ENCODE measurements at places on chromosomes 2 and 18. TPM values are rescaled to one million over a fixed set of nuclear protein-coding genes. Genes with fewer than 3 reads are reported as not detected.
A peak's percentile ranks its signal among the peaks of the same experiment; 100 is the strongest.

GRCh38 chr18:35267161-35267651 is 22.8 kb downstream of the ZSCAN30 start:
- DNase-seq = peak; percentile 71

DNA sequence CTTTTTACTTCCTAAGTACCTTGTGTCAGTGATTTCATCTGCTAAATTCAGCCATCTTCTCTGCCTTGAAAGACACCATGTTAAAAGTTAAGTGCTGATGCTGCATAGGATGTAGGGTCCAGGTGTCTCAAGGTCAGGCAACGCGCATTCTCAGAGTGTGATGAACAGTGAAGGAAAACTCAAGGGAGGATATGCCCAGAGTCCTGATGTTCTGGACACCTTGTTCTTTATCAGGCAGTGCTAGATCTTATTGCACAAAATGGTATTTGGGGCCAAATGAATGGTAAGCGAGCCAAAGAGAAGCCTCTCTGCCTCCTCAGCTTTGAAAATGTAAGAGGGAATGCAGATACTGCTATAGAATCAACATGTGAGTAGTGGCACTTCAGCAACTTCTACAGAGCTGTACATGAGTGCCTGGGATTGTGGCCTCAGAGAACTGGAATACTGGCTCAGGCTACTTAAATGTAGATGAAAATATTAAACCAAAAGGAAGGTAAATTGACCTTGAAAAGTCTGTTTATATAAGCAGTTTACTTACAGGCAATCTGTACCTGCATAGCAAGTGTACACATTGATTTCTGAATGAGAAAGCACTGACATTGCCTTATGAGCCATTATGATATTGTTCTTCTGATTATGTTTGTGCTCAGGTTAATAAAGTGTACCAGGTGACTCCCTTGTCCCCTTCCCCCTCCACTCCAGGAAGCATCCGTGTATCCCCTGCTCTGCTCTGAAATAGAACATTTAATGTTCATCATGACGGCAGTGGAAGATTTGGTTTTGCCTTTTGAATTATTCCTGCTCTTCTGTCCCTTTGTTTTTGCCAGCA is 86.7 kb upstream of the RANBP2 start:
- no peak for DNase-seq

GRCh38 chr2:151518802-151519201 is 109.1 kb downstream of the RIF1 start:
- no peak for DNase-seq

GRCh38 chr2:205682239-205682970 is at the start of gene NRP2:
NRP2 (plus strand) TSS chr2:205682501; CDS start chr2:205683291, 790 bp downstream.
- peak; percentile 90 for DNase-seq

GRCh38 chr2:165529130-165529529 is 59.6 kb downstream of the CSRNP3 start:
- no peak for DNase-seq

DNA sequence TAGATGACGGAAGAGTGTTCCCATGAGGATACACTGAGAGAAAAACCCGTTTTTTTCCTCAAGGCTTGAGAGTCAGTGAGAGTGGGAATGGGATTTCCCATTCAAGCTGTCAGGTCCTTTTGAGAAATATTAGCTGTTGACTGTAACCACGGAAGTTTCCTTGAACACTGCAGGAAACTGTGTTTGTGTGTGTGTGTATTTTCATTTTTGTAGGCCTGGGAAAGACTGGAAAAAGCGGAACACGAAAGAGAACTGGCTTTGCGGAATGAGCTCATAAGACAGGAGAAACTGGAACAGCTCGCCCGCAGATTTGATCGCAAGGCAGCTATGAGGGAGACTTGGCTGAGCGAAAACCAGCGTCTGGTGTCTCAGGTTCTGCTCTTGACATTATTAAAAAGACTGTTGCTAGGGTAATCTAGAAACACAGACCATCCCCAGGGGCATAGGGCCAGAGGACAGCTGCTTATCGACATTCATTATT is 98.8 kb upstream of the EML6 start:
- no peak for DNase-seq

GRCh38 chr18:49725809-49726674 is 87.3 kb downstream of the ACAA2 start:
- peak; percentile 45 for DNase-seq

DNA sequence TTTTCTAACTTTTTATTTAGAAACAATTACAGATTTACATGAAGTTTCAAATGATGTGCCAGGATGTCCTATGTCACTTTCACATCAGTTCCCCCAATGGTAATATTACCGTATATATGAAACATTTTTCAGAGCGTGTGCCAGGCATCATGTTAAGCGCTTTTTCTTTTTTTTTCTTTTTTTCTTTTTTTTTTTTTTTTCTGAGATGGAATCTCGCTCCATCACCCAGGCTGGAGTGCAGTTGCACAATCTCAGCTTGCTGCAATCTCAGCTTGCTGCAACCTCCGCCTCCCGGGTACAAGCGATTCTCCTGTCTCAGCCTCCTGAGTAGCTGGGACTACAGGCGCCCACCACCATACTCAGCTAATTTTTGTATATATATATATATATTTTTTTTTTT is 5.6 kb upstream of the PPP4R1 start:
- DNase-seq = no peak

- DNase-seq = no peak
These were observed 109.2 kb downstream of the NOL4 start for GRCh38 chr18:34115409-34116081.

DNA sequence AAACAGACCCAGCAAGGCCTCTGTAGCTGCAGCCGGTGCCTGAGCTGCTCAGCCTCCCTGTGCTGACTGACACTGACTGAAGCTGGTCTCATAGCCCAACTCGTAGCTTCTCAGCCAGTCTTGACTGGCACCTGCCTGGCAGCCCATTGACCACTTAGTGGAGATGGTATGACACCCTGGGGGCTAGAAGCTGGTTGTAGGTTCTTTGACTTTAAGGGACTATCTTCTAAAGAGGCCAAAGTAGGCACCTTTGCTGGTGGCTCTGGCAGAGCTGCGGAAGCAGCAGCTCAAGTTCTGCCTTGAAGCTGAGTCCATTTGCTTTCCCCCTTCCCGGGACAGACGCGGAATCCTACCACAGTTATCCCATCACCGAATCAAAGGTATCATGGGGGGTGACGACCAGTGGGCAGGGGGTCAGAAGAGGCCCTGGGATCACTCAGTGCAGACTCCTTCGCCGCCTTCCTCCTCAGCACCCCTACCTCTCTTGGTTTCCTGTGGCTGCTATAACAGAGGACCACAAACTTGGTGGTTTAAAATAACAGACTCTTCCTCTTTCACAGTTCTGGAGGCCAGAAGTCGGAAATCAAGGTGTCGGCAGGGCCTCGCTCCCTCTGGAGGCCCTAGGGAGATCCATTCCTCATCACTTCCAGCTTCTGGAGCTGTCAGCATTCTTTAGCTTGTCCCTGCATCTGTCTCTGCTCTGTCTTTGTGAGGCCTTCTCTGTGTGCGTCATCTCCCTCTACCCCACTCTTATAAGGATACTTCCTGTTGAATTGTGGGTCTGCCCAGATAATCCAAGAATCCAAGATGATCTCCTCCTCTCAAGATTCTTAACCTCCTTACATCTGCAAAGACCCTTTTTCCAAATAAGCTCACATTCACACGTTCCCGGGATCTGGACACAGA is 13.7 kb upstream of the FOSL2 start:
- no peak for DNase-seq

GRCh38 chr2:144500563-144500962 is 19.4 kb downstream of the ZEB2 start:
- no peak for DNase-seq

DNA sequence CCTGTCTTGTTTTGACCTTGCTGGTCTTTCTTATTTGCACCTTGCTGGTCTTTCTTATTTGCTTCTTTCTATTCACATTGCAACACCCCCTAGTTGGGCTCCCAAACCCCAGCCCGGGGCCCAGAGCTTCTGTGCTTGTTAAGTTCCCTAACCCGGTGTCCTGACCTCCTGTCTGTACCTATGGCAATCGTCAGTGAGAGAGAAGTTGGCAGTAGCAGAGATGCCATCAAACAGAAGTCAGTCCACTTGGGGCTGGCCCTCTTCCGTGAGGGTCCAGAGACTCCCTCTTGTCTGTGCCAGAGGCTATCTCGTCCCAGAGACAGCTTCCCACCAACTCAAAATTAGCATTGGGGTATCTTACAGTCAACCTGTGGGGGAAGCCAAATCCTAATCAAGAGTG is 55.7 kb downstream of the DPYSL5 start:
- no peak for DNase-seq

DNA sequence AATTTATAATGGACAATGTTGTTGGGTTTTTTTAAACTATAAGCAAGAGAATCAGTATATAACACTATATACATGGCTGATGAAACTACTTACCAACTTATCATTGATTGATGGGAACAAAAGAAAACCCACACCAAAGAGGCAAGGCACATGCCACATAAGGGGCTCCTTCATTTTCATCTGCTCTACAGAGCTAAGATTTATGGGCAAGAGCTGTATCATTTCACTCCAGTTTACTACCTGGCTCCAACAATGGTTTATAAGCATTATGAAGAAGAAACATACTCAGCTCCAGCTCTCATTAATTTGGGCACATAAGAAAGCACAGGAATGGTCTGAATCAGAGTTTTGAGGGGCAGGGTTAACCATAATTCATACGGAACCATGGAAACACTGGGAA is 283.3 kb downstream of the AGPS start:
- no peak for DNase-seq

- no peak for DNase-seq
These were observed 320.5 kb downstream of the CTNNA2 start for GRCh38 chr2:79833235-79833878.

DNA sequence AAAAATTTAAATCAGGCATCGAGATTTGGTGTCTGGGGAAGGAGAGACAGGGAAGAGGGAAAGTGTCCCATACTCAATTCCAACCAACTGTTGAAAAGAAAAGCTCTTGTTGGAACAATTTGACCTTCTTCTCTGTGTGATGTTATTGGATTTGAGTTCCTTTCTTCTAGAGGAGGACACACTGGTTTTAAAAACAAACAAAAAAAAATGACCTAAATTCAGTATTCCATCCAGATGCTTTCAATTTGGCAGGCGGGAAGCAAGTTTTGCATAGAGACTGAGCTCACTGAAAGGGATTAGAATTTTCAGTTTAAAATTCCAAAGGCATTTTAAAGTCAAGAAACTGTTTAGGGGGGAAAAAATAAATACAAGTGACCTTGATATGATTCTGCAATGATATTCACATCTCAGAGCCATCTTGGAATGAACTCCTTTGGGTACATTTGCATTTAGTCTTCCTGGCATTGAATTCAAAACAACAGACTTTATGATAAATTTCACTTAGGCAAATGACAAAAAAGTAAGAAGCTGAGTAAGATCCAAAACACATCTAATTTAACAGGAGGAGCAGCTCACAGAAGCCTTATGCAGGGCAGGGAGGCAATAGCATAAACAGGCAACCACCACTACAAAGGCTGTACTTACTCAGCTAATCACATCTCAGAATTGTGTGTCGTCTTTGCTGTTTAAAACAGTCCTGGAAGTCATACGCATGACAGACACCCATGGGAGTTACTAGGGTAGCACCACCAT is 126.8 kb downstream of the CDH20 start:
- DNase-seq = no peak

- DNase-seq = no peak
These were observed 17.9 kb downstream of the MGAT5 start for GRCh38 chr2:134271758-134272157.

- no peak for DNase-seq
These were observed 20.7 kb downstream of the ADD2 start for GRCh38 chr2:70747284-70747683.

The MALL gene
- total RNA-seq = 0.94 TPM

The CROCC2 gene
- total RNA-seq = not detected

The ITGA6 gene
- total RNA-seq = 20.3 TPM

The LOXHD1 gene
- total RNA-seq = not detected

The TMEM18 gene
- 33.0 TPM for total RNA-seq

The SKOR2 gene
- not detected for total RNA-seq

The TMEM37 gene
- 17.8 TPM for total RNA-seq

The C2orf66 gene
- 0.39 TPM for total RNA-seq
